ENCODE measurements at places on chromosomes 2 and 18.

DNA sequence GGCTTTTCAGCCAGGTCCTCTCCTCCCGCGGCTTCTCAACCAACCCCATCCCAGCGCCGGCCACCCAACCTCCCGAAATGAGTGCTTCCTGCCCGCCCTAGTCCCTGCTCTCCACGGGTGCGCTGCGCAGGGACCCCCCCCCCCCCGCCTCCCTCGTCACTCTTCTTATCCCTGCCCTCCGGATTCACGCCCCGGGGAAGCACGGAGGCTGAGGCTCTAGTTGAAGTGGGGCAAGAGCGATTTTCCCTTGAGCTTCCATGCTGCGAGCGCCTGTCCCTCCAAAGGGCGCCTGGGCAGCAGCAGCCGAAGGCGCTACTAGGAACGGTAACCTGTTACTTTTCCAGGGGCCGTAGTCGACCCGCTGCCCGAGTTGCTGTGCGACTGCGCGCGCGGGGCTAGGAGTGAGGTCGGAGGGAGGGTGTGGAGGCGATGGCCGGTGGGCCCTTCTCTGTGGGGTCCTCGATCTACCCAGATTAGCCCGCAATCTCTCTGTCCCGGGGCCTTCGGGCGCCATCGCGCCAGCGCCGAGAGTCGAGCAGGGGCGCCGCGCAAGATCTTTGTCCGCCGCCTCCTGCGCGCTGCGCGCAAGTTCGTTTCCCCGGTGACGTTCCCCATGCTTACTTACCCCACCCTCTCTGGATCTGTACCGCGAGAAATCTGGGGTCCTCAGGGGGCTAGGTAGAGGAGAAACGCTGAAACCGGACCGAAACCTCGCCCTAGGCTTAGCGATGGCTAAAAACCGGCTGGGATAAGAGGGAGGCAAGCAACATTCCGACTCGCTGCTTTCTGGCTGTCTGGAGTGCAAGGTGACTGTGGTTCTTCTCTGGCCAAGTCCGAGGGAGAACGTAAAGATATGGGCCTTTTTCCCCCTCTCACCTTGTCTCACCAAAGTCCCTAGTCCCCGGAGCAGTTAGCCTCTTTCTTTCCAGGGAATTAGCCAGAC lies 677 bp downstream of the GAD1 start:
- no peak for DNase-seq

DNA sequence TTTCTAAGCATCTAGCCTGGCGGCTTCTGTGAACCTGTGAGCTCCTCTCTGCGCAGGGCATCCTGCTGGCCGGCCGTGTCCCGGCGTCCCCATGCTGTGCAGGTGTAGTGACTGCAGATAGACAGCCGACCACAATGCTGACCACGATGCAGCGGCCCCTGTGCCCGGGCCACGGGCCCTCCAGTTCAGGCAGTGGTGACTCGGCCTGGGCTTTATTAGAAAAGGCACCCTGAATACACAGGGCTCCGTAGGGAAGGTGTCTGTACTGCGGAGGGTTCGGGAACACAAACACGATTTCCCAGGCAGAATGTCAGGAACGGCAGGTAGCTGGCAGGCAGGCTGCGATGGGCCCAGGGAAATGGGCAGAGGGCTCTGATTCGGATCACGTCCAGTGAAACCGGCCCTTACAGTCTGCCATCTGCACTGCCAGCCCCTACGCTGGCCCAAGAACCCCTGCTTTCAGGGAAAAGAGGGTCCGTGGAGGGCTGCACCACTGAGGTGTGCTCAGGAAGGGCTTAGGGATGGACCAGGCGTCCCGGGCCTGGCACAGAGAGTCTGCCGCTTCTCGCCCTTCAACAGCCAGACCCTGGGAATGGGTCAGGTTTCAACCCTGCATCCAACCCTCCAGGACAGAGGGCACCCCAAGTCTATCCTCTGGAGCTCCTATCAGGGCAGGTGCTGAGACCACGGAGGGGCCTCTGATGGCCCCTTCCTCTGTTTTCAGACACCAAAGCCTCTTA lies 196.5 kb downstream of the HDAC4 start:
- no peak for DNase-seq

DNA sequence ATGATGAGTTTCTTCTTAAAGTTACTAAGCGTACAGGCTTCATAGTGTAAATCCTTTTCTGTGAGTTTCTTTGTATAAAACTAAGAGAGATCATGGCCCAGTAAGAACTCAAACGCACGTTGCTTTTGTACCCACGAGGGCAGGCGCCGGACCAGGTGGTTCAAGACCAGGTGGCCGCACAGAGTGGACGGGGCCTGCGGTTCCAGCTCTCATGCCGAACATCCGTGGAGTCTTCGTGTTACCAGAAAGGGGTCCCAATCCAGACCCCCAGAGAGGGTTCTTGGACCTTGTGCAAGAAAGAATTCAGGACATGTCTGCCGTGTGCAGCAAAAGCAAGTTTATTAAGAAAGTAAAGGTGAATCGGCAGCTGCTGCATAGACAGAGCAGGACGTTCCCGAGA lies 53.0 kb downstream of the KCNG2 start:
- no peak for DNase-seq

GRCh38 chr18:46298511-46298910 lies 194.3 kb downstream of the HAUS1 start:
- no peak for DNase-seq

- no peak for DNase-seq
Measured at GRCh38 chr2:6590442-6590841, 275.3 kb downstream of the CMPK2 start.

DNA sequence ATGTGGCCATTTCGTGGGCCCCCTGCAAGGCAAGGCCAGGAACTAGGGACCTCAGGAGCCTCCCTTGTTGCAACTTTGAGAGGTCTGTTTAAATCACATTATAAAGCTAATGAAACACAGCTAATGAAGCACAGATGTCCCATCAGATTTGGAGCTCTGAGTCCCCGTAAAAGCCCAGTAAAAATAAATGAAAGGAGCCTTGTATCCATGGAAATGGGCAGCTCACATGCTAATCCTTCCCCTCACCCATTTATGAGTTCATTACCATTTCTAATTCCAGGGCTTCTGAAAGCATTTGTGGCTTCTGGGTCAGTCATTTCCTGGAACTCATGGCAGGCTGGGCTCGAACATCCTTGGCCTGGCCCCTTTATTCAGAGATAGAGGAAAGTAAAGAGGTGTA lies 274.8 kb downstream of the SS18 start:
- DNase-seq = no peak

Measured in right atrium auricular region (tissue), 2 donors.